ENCODE measurements at places on chromosomes 12 and 14. TPM values are rescaled to one million over a fixed set of nuclear protein-coding genes. Genes with fewer than 3 reads are reported as not detected.

DNA sequence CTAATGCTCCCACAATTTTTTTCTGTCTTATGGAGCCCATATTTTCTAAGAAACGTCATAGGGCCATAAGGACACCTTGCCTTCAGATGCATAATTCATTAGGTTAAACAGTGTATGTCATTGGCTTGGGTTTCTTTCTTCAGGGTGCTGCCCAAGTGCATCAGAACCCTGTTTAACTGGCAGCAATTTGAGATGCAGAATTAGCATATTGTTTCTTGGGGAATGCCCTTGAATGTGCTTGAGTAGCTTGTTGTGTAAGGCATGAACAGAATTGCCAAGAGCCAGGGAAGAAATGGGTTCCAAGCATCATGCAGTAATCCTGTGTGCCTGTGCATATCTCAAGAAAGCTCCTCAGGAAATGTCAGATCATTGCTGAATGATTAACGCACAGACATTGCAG lies 277.2 kb downstream of the SYT1 start:
- DNase-seq, result no peak

The GPRC5D gene
- not detected for total RNA-seq

GRCh38 chr14:85313560-85314207 lies 216.3 kb upstream of the FLRT2 start:
- DNase-seq, result no peak

DNA sequence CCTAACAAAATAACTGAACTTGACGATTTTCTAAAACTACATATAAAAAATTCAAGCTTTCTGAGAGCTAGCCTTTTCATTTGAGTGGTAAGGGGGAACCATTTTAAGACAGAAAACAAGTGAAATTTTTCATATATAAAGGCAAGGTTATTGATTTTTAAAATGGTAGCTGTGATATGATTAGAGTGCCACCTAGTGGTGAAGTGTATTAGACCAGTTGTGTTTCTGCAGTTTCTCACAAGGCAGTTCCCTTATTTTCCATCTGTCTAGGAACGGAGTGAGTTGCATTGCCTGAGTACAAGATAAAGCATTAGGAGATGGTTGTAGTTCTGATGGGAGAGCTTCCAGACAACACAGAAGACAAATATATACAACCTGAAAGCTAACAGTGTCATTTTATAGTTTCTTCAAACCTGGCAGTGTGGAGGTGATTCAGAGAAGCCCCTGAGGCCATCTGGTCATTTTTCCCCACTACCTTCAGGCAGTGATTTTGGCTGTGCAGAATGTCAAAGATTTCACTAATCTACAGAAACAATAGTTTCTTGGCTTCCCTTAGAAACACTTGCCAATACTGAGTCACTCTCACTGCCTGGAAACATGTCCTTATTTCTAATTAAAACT lies 180.8 kb downstream of the C12orf50 start:
- DNase-seq, result no peak

- no peak for DNase-seq
Measured at GRCh38 chr12:47417121-47417520, 288.7 kb downstream of the RPAP3 start.

GRCh38 chr14:41397926-41398325 lies 208.8 kb upstream of the LRFN5 start:
- no peak for DNase-seq

GRCh38 chr14:23629832-23630396 lies 6.2 kb upstream of the DHRS2 start:
- DNase-seq, result no peak

The TMPRSS12 gene
- total RNA-seq, result not detected

- DNase-seq, result no peak
Measured at GRCh38 chr12:103841690-103842584, 903 bp upstream of the NT5DC3 start.

DNA sequence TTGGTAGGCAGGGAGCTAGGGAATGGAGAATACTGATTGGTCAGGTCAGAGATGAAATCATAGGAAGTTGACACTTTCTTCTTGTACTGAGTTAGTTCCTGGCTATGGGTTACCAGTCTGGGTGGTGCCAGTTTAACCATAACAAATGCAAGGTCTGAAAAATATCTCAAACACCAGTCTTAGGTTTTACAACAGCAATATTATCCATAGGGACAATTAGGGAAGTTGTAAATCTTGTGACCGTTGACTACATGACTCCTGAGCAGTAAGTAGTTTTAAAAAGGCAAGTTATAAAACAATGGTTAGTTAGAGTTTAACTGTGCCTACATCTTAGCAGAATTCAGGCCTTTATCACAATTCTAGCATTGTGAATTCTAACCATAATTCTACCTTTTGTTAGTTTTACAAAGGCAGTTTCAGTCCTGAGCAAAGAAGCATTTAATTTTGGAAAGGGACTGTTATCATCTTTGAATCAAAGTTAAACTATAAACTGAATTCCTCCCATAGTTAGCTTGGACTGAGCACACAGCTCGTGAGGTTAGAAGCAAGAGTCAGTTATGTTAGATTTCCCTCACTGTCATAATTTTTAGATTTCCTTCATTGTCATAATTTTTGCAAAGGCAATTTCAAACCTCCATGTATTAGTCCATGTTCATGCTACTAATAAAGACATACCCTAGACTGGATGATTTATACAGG lies 19.7 kb upstream of the MON2 start:
- DNase-seq, result no peak

The OTX2 gene
- not detected for total RNA-seq

The NRL gene
- 3.7 TPM for total RNA-seq

- DNase-seq, result no peak
Measured at GRCh38 chr12:98990648-98991047, 345.6 kb downstream of the APAF1 start.

DNA sequence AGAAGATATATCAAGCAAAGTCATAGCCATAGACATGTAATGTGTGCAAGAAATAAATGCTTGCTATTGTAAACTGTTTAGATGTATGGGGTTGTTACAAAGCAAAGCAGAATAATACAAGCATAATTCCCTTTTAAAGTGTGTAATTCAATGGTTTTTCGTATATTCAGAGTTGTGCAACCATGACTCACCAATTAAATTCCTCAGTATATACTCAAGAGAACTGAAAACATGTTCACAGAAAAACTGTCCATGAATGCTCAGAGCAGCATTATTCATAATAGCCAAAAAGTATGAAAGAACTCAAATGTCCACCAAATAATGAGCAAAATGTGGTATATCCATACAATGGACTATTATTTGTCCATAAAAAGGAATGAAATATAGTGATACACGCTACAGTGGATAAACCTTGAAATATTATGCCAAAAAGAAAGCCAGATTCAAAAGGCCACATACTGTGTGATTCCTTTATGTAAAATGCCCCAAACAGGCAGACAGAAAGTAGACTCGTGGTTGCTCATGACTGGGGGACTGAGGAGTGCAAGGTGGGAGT lies 9.3 kb downstream of the GXYLT1 start:
- no peak for DNase-seq

The KCNJ8 gene
- total RNA-seq, result 0.41 TPM

- no peak for DNase-seq
Measured at GRCh38 chr12:14853961-14854360, 10.6 kb upstream of the ART4 start.

The TAS2R46 gene
- total RNA-seq, result 2.7 TPM

GRCh38 chr14:71021347-71022011 lies 114.2 kb downstream of the PCNX1 start:
- DNase-seq, result no peak

DNA sequence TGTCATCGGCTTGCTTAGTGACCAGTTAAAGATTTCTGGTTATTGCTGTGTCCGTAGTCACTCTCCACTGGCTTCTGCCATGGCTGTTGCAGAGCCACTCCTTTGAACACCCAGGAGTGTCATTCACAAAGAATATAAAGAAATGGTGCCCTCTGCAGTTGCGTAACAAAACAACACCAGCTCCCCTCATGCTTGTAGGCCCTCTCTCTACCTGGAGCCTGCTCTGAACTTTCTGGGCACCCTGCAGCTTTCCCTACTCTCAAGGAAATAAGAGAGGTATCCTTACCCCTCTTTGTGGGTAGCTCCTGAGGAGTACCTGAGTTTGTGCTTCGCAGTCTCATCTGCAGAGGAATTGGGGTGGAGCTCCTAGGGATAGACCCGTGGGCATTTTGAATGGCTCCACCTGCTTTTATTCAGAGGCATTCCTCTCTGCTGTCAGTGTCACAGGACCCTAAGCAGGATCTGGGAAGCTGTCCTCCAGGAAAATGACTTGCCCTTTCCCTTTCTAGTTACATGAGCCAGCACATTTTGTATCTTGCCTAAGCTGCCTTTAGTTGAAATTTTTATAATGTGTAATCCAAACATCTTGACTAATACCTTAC lies 97.2 kb upstream of the TMEM260 start:
- DNase-seq, result no peak

DNA sequence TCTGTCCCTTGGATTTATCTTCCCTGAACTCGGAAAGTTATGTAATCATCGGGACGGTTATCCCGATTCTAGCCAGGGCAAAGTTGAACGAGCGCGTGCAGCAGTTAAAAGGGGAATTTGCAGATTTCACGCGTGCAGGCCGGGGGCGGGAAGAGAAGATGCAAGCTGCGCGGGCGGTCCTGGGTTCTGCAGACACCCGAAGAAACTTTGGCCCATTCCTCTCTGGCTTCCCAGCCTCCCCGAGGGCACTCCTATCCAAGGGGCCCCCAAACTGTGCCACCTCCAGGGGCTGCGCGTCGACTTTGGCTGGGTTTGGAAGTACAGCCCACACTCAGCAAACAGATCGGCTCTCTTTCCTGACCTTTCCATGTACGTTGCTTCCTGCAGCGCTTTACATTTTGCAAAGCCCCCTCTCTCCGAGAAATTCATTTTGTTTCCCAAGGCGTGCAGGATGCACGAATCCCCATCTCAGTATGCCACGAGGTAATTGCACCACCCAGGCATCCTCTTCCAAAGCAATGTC lies 941 bp upstream of the PPP1CC start:
- no peak for DNase-seq
